Pons (tissue), 1 donor: ENCODE measurements at places on chromosomes 7 and 10.

DNA sequence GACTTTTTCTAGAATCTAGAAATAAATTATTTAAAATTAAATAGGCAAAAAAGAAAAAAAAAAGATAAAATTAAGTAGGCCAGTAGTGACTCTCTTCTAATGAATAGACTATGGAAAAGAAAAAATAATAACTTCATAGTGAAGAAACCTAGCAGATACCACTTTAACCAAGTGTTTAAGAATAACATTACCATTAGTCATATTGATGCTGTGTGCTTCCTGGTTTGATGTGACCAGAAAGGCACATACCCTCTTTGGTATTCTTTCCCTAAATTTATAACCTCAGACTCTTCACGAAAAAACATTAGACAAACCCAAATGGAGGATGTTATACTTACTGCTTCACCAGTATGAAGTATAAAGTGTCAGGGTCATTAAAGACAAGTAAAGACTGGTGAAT, 42.6 kb downstream of the KIF20B start:
- no peak for DNase-seq

DNA sequence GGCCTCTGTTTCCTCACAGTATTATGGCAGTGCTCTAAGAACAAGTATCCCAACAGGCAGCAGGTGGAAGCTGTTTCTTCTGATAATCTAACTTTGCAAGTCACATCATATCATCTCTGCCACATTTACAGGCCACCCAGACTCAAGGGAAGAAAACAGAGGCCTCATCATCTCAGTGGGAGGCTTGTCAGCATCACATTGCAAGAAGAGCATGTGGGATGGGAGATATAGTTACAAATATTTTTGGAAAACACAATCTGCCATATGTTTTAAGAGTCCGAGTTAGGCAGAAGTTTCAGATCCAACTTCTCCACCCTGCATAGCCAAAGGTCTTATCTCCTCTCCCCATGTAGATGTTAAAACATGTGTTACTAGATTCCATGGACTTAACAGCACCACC, 130.4 kb upstream of the PDE1C start:
- DNase-seq = no peak

- DNase-seq = no peak
Measured at GRCh38 chr7:64888561-64888900, 14.5 kb upstream of the ZNF273 start.

GRCh38 chr7:10116511-10116910, 857.2 kb upstream of the PHF14 start:
- no peak for DNase-seq

DNA sequence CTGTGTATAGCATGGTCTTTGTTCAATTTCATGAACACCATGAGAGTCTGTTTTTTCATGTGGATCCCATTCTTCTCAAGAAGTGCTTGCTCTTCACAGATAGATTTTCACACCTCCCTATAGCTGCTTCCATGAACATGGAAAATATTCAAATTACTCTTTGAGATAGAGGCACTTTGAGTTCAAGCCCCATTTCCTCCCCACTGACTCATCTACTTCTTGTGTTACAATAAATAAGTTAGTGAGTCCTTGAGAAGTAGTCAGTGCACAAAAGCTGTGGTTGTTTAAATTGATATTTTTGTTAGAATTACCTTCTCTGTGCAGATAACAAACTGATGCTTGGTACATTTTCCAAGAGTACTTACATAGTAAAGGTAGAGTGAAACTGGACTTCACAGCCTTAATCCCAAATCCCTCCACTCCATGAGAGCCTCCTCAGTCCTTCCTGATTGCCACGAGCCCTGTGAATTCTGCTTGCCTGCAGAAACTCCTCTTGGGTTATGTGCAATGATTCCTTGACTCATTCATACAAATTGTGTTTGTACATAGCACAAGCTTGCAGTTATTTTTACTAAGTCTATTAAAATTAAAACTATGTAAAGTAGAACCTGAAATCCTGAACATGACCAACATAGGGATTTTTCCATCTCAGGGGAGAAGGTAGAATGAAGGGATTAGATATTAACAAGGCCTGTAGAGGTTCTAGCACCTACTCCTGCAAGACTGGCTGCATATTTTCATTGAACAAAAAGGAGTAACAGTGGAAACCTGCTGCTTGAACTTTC, 496.2 kb downstream of the TNS3 start:
- DNase-seq = no peak

- peak; percentile 42 for DNase-seq
Measured at GRCh38 chr10:126975221-126975620, 70.0 kb downstream of the DOCK1 start.

DNA sequence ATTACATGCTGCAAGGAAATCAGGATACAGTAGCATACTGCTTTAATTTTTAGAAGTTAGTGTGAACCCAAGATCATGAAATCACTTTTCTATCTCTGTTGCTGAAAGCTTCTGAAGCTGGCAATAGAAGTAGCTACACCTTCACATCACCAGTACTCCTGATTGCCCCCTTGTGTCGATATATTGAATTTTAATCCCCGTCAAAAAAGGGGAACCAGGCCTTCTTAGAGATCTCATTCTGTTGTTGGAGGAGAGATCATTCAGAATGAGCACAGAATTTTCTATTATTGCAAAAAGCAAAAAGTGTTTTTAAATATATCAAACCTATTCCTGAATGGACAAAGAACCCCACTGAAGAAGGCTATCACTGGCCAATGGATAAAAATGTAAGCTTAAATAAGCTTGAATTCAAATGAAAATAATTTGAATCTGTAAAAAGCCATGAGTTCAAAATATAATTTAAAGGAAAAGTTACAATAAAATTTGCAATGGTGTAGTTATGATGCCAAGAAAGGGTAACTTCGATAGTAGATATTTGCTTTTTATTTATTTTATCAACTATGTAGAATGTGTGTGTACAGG, 39.7 kb upstream of the TEX47 start:
- peak; percentile 39 for DNase-seq

DNA sequence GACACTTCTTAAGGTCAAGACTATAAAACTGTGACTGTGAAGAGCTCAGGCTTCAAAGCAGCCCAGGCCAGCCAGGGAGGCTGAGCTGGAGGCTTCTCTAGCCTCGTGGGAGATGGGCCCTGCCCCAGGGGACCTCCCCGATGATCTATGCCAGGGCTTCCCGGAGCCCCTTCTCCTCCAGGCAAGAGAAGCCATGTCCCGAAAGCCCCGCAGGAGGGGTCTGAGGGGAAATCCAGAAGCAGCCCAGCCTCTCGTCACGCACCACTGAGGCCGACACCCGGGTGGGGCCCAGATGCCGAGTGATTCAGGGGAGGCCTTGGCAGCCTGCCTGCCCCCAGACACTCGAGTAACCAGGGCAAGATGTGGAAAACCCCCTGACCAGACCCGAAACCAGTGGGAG, 63.7 kb downstream of the PROSER2 start:
- no peak for DNase-seq

DNA sequence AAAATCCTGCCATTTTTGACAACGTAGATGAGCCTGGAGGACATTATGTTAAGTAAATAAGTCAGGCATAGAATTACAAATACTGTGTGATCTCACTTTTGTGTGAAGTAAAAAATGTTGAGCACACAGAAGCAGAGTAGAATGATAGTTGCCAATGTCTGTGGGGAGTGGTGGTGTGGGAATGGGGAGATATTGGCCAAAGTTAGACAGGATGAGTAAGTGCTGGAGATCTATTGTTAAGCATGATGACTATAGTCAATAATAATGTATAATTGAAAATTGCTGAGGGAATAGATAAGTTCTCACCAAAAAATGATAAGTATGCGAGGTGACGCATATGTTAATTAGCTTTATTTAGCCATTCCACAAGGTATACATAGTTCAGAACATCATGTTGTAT, 92.0 kb downstream of the GPR85 start:
- DNase-seq = no peak

GRCh38 chr7:17580141-17580540, 281.7 kb downstream of the AHR start:
- no peak for DNase-seq

DNA sequence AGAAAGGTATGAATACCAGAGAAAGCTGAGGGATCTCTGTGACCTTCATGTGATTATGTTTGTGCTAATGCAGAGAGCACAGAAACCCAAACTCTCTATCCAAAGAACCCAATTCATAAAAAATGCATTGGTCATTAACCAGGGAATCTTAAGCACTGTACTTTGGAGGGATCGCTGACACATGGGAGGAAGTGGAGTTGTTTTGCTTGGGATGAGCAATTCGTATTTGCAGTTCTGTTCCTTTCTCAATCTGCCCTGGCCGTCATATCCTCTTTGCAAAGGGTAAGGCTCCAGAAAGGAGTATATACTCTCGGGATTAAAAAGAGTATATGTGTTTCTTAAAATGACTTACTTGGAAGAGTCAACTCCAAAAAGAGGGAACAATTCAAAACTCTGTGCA, 221.3 kb downstream of the POU6F2 start:
- DNase-seq = no peak

DNA sequence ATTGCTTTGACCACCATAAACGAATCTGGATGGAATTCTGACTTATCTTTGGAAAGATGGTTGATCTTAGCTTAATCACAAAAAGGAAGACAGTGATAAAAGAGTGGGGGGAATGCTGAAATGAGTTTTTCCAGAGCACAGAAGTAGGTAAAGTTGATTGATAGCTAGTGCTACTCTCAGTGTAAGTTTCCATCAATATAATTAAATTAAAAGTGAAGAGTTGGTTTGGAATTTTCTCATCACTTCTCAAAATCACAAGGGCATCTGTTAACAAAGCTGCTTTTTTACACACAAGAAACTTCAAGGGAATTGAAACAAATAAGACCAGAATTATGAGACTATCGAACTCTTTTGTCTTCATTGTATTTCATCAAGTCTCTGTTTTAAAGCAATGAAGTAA, 1217.3 kb downstream of the REEP3 start:
- no peak for DNase-seq

DNA sequence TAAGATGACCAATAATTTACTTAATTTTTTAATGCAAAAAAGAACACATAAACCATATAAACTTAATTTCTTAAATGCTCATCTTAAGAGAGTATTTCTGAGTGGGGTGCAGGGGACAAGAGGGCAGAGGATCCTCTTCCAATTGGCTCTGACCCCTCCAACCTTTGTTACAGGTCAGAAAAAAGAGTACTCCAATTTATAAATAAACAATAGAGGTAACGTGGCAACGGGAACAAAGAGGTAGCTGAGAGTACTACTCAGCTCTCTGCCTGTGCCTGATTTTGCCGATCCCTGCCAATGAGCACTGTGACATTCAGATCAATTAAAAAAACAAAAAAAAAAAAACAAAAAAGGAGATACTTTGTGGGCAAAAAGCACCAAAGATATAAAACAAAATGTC, 307.9 kb downstream of the PARD3 start:
- no peak for DNase-seq
